Foreskin fibroblast (primary cell): ENCODE measurements at places on chromosomes 6 and 20.

GRCh38 chr6:112109262-112109661, 21.9 kb downstream of the FAM229B start:
- DNase-seq, result no peak

- DNase-seq, result no peak
Observed at GRCh38 chr6:127471379-127472255, 12.4 kb upstream of the KIAA0408 start.

DNA sequence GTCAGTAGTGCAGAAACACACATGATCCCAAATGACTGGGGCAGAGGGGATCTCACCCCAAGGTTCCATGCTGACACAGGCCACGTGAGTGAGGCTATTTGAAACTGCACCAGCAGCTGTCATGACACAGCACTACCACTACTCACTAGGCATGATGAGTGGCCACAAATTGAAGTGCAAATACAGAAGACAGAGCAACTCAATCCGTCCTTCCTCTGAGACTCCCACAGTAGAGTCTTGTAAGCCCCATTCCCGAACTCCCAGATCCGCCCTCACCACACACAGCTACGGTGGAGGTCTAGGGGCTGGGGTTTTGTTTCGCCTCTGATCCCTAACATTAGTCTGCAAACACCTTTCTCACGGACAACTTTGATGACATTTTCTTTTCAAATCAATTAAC, 113.3 kb upstream of the NUP153 start:
- DNase-seq, result no peak

GRCh38 chr6:31120151-31120915, at the start of gene CDSN:
TSS of gene CDSN (minus strand) at chr6:31120446. CDS start at chr6:31120419, 27 bp downstream.
- DNase-seq, result no peak

DNA sequence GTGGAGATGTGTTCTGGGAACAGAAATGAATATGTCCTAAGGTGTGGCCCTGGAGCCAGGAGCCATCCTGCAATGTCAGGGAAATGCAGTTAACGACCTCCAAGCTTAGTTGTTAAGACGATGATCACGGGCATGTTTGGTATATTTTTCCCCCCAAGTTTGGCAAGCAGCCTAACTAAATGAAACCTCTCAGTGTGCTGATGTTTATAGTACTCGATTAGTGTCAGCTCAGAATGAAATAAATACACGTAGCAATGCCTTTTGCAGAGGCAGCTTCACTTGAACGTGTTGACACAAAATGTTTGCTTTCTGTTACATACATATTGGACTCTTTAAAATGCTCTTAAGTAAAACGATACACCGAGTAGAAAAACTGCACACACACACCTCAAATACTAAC, 76.2 kb upstream of the OLIG3 start:
- DNase-seq, result no peak

DNA sequence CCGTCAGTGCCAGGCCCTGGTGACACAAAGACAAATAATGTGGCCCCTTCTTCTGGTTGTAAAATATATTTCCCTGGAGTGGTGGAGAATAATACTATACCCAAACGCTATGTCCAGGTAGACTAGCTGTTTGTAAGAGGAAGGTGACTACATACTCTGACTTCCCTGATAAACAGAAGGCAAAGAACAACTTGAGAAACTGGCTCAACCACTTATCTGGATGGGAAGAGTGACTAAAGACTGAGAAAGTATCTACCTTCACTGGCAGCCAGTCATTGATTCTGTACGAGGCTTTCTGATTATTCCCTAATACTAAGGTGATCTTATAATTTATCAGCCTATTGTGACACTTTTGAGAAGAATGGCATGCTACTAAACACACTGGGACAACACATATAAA, 569.7 kb downstream of the EPHA7 start:
- no peak for DNase-seq

- no peak for DNase-seq
Observed at GRCh38 chr20:53898556-53898931, 171.8 kb downstream of the BCAS1 start.
